ENCODE measurements at places on chromosomes 5 and 9.
A peak's percentile ranks its signal among the peaks of the same experiment; 100 is the strongest.

GRCh38 chr5:56659971-56660370, 155.4 kb upstream of the MAP3K1 start:
- DNase-seq = no peak

DNA sequence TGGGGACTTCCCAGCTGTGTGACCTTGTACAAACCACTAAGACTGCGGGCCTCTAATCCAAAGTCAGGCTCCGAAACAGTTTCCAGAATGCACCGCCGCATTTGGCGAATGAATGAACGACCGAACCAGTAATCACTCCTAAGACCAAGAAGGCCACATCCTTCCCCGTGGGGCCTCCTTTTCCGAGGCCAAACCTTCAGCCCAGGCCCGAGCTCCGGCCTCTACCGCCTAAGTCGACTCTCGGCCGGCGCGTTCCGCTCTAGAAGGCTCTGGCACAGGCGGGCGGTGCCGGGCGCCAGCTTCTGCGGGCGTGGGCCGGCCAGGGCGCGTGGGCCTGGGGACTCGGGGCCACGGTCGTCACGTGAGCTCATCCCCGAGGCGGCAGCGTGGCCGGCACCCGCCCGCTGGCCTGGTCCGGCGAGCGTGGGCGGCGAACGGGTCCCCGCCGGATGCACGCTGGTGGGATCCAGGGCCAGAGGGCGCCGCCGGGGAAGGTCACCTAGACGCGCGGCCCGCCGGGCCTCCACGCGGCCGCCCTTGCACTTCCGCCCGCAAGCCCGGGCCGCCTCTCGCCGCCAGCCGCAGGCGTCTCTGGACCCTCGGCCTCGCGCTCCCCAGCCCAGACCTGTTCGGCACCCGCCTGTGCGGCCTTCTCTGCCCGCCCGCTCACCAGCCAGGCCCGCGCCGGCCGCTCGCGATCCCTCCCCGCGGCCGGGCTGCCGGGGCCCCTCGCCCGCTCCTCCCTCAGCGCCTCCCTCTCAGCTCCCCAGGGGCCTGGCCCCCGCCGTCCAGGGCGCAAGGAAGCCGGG, 754 bp downstream of the VDAC1 start:
- no peak for DNase-seq

GRCh38 chr5:159273923-159274322, 10.8 kb downstream of the UBLCP1 start:
- no peak for DNase-seq

- peak; percentile 82 for DNase-seq
These were observed 8.8 kb downstream of the SPRY4 start for GRCh38 chr5:142316051-142316450.

- DNase-seq = no peak
These were observed 3.6 kb downstream of the NKX2-5 start for GRCh38 chr5:173231381-173231766.

DNA sequence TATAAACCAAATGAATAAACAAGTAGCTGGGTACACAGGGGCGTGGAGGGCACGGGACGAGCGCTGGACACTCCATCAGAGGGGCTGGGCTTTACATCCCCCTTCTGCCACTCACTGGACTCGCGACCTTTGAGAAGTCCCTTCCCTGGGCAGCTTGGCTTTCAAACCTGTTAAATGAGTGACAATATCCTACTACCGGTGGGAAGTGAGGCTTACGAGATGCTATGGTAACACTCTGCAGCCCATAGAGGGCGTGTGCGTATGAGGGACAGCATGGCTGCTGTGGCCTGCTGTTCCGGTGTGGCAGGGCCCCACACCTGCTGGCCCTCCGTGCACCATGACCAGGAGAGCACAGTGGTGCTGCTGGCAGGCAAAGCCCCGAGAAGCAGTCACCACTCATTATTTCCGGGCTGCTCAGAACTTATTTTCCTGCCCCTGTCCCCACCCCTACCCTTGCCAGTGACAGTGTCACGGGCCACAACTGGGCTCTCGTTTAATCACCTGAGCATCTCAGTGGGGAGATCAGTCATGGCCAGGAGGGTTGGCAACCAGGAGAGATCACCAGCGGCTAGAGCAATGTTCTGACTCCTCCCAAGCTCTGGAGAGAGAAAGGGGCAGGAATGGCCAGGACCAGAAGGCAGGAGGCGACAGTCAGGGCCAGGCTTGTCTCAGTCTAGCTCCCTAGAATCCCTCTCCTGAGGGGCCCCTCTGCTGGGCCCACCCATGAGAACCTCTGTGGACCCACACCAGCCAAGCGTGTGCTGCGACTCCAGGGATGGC, 10.5 kb downstream of the CLTB start:
- no peak for DNase-seq

DNA sequence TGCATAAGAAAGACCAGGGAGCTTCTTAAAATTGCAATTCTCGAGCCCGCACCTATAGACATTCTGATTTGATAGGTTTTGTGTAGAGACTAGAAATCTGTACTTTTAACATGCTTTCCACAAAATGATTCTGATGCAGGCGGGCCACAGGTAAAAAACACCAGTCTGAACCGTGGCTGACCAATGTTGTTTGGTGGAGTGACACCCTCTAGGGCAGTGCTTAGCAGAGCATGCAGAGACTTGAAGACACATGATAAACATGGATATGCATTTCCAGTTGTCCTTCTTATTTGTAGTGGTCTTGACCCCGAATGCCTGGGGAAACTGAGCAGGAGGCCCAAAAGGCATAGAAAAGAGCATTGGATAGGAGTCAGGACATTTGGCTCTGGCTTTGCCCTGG, 10.5 kb upstream of the COL15A1 start:
- DNase-seq = no peak

- no peak for DNase-seq
These were observed 27.7 kb upstream of the F2R start for GRCh38 chr5:76688212-76688611.

GRCh38 chr5:10949856-10950630, 189.0 kb upstream of the DAP start:
- DNase-seq = no peak

DNA sequence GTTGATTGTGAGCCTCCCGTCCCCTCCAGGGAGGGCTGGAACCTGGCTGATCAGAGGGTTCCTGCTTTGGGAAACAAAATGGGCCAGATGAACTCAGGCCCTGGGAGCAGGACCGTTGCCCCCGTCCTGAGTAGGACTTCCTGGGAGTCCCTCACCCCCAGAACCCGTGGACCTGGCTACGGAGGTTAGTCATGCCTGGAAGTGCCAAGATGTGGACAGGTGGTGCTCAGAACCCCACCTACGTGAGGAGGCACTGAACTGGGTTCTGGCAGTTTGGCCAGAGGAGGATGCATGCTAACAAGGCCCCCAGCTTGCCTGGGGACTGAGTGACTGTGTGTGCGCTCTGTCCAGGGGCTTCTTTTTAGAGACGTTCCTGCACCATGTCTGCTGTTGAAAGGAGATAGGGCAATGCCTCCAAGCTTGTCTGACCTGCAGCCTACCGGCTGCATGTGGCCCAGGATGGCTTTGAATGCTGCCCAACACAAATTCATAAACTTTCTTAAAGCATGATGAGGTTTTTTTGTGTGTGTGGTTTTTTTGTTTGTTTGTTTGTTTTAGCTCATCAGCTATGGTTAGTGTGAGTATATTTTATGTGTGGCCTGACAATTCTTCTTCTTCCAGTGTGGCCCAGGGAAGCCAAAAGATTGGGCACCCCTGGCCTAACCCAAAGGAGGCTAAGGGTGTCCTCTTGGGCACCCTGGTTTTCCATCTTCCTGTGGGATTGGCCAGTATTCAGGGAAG, 1.8 kb upstream of the DAB2IP start:
- DNase-seq = no peak

GRCh38 chr5:39475881-39476842, 51.4 kb upstream of the DAB2 start:
- DNase-seq = no peak

DNA sequence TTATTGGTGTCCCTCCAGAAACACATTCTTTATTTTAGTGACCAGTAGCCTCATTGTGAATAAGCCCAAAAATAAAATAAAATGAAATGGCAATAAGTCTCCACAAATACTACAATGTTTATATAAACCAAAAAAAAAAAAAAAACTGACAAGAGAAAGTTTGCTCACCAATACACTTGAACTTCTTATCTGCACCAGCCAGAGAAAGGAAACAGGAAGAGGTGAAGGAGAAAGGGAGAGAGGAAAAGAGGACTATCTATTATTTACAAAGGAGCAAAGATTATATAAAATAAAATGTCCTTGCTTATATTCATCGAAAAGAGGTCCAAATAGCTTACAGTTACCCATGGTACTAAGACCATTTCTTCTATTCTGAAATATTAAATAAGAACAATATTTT, 176.4 kb upstream of the CCNG1 start:
- DNase-seq = no peak

GRCh38 chr9:136012651-136013050, 51.5 kb upstream of the UBAC1 start:
- no peak for DNase-seq

- DNase-seq = no peak
These were observed 13.6 kb downstream of the CTSL start for GRCh38 chr9:87739546-87739945.

GRCh38 chr5:60821488-60822284, 22.4 kb downstream of the ELOVL7 start:
- DNase-seq = no peak

- DNase-seq = no peak
These were observed 86.7 kb upstream of the ALDH1A1 start for GRCh38 chr9:73039271-73040263.

GRCh38 chr9:79731171-79731890, 159.6 kb downstream of the TLE4 start:
- no peak for DNase-seq

DNA sequence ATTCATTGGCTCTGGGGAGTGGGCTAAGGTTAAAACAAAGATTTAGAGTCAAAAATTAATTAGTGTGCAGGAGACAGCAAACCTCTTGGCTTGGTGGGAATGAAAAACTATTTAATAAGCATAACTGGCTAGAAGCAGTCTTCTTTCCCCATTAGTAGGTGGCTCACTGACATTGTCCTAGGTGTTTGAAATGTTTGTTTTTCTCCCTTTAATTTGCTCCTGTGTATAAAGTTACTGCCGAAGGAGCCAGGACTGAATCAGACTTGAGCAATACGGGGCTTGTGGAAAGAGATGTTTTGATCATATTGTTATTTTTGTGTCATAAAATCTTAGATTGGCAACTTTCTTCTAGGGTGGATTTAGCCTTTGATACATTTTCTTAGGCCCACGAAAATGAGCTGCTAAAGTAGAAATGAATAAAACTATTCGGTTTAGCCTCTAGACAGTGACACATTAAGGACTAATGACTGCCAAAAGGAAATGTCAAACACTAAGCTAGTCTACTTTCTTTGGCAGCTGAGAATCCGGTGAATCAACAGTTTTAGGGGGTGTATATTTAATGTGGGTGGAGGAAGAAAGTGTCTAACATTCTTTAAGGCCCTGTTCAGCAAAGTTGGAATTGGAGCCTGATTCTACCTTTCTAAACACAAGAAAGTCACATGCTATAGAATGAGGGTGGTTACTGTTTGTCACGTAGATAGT, 30.2 kb downstream of the LRRTM2 start:
- DNase-seq = no peak

DNA sequence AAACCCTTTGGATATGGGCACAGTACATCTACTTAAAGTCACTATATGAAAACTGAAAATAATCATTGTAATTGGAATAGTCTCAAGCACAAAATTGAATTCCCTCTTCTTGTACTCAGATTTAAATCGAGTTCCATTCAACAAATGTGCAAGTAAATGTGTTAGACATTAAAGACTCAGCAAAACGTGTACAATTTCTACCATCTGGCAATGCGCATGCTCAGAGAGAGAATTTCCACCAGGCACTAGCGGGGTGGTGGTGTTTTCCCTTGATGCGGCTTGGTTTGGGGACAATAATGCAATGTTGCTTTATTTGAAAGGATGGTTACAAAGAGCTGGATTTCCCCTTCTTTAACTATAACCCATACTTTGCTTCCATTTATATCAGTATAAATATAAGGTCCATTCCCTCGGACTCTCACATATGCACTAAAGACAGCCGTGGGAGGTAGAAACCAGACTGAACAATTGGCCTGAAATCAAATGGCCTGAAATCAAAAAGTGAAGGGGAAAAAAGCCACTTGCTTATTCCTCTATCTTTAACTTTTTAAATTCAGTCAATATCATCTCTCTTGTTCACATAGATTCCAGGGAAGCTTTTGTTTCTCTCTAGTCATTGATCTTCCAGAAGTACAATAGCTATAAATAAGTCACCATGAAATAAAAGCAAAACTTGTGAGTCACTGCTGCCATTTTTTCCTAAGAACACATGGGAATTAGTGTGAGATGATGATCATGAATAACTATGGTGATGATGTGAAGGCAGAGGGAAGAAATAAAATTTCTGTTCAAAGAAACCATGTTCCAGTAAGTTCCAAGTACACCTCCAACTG, 59.2 kb downstream of the ADAMTS12 start:
- DNase-seq = no peak

GRCh38 chr5:43362725-43363435, 49.3 kb downstream of the CCL28 start:
- no peak for DNase-seq

DNA sequence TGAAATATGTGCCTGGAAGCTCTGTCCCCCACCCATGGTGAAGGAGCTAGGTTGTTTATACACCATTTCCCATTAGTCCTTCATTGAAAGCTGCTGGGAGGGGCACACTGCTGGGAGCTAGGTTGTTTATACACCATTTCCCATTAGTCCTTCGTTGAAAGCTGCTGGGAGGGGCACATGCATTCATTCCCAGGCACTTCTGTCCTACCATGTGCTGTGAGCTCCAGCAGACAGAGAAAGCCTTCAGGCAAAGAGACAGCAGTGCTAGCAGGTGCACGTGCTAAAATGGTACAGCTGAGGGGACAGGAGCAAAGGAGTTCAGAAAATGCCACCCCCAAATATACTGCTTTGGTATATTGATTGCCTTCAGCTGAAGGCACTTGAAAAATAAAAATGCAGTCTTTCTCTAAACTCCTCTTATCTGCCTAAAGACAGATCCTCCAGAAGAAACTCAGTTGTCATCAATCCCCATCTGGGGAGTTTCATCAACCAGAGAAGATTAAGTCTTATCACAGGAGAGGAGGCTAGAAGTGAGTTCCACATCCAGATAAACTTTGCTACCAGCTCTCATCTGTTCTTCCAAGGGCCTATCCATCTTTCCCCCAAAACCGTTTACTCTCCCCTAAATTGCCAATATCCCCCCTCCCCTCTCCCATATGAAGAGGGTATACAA, 27.7 kb upstream of the DAPK1 start:
- DNase-seq = no peak

DNA sequence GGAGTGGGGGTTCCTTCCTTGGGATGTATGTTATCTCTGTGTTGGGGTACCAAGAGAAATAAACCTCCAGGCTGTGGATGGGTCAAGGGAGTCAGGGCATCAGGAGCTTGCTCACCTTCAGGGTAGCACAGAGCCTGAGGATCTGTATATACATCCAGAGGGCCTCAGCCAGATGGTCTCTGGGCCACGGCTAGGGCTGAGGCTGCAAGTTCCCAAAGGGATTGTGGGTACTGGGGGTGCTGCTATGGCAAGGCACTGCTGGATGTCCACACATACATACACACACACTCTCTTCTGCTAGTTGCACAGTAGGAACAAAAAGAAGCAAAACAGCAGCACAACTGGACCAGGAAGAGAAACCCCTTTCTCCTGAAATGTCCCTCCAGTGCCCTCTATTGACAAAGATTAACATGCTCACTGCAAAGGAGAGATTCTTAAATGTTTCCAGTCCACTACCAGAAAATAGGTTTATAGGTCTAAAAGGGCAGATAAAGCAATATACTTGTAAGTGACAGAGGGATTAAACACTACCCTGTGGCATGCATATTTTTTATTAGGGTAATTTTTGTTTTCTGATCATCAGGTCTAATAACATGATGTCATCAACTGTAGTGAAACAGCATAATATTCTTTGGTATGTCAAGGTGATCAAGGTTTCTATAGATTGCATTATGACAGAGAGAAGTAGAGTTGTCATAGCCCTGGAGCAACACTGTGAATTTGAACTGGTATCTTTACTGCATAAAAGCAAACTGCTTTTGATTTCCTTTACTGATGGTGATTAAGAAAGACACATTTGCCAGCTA, 56.3 kb upstream of the KCNN2 start:
- no peak for DNase-seq
